ENCODE measurements at places on chromosomes 12 and 14. TPM values are rescaled to one million over a fixed set of nuclear protein-coding genes. Genes with fewer than 3 reads are reported as not detected.

ACOT4 gene
- total RNA-seq: 1.3 TPM

GRIN2B gene
- total RNA-seq: 1.6 TPM

ZNF10 gene
- total RNA-seq: 44.7 TPM

CRACR2A gene
- 1.2 TPM for total RNA-seq

CAPZA3 gene
- total RNA-seq: not detected

TSPAN11 gene
- 4.6 TPM for total RNA-seq

ACOT6 gene
- not detected for total RNA-seq

GRCh38 chr12:6965026-6965661 is 5.3 kb downstream of the PHB2 start:
- DNase-seq: peak; percentile 86

- no peak for DNase-seq
Measured at GRCh38 chr12:65477721-65478120, 199.2 kb downstream of the MSRB3 start.

- no peak for DNase-seq
Measured at GRCh38 chr14:44448951-44449358, 58.1 kb downstream of the FSCB start.

DNA sequence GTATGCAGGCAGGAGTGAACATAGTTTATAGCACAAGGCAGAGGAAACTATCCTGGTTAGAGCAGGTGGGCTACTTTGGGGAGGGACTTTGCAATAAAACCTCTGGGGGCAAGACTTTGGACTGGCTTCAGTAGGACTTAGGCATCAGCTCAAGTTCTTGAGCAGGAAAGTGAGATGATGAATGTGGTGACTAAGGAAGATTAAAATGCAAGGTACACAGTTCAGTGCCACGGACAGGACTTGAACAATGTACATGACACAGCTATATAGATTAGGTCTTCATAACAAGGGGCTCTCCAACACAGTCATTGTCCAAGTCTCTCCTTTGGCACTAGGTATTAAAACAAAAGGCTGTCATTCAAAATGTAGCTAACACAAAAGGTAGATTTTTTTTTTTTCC is 21.4 kb upstream of the PPP4R4 start:
- DNase-seq: no peak

GRCh38 chr12:6072302-6072752 is 52.1 kb downstream of the VWF start:
- DNase-seq: no peak

DNA sequence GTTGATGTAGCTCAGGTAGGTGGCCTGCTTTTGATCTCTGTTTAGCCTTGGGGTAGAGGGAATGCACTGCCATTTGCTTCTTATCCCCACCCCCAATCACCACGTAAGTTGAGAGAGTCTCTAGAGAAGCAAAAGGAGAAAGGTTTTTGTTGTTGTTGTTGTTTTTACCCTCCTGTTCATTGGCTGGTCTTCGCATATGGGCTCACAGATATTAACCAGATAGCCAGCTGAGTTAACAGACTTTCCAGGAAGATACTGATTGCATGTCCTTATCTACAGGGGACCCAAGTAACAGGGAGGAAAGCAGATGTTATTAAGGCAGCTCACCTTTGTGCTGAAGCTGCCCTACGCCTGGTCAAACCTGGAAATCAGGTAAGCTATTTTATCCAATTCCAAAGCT is 2.9 kb downstream of the PA2G4 start:
- DNase-seq: no peak

GRCh38 chr12:386651-387050 is 2.5 kb downstream of the KDM5A start:
- no peak for DNase-seq

DNA sequence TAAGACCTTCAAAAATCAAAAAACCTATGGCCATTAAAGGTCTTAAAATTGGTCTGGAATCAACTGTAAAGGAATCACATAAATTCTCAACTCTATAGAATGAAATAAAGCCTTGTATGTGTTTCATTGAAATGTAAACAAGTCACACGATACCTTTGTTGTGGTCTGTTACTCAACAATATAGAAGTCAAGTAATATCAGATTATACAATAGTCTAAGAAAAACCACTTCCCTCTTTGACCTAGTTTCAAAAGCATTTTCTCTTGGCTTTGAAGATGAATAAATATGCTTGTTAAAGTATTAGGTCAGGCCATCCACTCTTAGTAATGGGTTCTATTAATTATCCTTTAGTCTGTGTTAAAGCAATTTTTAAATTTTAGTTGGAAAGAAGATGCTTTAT is 79.8 kb upstream of the DIO2 start:
- DNase-seq: no peak

DNA sequence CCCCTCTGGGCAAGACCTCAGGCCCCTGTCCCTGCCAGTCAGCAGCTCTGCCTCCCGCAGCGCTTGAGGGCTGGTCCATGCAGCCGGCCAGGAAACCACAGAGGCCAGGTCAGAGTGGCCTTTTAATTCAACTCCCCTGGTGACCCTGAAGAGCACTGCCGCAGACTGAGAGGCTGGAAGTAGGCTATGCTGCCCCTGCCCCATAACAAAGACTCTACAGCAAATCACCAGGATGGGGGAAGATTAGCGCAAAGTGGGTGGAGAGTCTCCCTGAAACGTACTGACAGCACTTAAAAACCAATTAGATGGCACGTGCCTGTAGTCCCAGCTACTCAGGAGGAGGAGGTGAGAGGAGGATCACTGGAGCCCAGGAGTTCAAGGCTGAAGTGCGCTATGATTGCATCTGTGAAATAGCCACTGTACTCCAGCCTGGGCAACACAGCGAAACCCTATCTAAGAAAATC is 70.5 kb downstream of the ITPK1 start:
- no peak for DNase-seq

DNA sequence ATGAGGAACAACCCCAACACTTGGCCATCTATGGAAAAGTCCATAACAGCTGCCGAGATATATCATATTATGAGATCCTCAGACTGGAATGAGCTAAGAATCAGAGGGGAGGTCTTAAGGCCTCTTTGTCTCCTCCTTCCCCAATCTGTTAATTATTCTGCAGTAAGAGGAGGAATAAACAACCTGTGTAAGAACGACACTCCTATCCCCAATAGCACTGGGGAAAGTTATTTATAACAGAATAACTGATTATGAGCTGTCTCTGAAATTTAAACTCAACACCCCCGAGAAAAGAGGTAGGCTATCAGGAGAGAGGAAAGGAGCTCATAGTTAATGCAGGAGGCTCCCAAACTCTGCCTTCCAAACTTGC is 68.0 kb downstream of the NIN start:
- DNase-seq: no peak

GRCh38 chr12:98127336-98127679 is 388.1 kb upstream of the TMPO start:
- no peak for DNase-seq

DNA sequence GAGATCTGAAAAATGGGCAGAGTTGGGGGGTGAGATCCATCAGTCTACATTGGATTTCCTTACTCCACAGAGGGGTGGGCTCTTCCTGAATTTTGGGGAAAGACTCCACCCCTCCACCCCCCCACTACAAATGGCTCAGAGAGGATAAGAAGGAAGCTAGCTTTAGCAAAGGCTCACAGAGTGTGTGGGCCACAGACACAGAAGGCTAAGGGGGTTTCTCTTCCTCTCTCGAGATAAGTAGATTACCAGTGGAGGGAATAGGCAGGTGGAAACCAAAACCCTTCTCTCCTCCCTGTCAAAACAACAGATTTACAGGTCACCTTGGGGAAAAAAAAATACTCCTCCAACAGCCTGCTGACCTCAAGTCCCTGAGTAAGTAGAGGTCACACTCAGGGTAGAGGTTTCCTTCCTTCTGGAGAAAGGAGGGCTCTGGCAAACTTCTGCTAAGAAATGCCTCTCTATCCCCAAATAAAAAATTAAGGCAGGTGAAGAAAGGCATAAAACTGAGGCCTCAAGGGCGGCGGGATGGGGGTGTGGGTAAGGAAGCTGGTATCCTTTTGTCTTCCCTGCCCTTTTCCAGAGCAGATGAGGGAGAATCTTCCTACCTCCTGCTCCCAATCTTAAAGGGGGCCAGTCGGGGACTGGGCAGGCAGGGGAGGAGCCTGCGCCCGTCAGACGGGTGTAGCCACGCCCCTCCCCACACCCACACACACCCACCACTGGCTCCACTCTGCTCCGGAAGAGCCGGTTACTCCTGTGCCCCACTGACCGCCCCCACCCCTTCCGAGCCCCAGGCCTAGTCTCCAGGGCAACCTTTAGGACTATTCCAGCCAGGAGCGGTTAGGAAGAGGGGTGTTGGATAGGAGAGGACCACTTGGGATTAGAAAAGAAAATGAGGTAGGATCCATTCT is 1.9 kb upstream of the BAZ2A start:
- peak; percentile 86 for DNase-seq

DNA sequence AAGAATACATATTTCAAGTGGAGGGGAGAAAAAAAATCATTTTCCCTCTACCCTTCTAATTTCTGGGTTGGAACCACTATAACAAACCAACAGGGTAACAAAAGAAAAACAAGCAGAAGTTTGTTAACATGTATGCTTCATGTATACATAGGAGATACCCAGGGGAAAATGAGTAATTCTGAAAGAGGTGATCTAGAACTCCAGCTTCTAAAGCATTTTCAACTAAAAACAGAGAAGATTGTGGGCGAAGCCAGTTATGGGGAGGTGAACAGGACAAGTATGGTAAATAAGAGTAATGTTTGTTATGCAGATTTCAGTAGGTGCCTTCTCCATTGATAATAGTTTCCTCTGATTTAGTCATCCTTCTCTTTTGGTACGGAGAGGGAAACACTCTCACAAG is 16.7 kb downstream of the FNTB start:
- DNase-seq: no peak

DNA sequence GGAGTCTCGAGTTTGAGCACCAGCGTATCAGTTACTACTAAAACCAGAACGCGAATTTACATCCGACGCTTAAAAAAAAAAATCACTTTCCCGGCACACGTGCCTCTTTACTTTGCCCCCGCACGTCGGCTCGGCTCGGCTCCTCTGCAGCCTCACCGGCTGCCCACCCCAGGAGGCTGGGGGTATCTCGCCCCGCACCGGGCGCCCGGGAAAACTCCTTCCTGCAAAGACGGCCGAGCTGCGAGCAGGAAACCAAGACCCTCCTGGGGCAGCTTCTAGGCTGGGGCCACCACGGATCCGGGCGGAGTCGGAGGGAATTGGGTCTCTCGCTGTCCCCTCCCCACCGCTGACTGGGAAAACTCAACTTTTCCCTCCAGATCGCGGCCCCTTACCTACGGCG is 610 bp downstream of the VSIG10 start:
- no peak for DNase-seq
